ENCODE measurements at places on chromosomes 12 and 14. TPM values are rescaled to one million over a fixed set of nuclear protein-coding genes. Genes with fewer than 3 reads are reported as not detected.

The BCL11B gene
- not detected for polyA plus RNA-seq

The ZC2HC1C gene
- polyA plus RNA-seq = 0.45 TPM

The TAS2R10 gene
- polyA plus RNA-seq = 0.71 TPM

The APOLD1 gene
- 2.2 TPM for polyA plus RNA-seq

The KRT8 gene
- 22.1 TPM for polyA plus RNA-seq

The NDUFA9 gene
- 81.5 TPM for polyA plus RNA-seq

The C12orf60 gene
- polyA plus RNA-seq = 0.57 TPM

The PLEKHG7 gene
- 0.05 TPM for polyA plus RNA-seq

The CLEC4D gene
- polyA plus RNA-seq = not detected

The FOXN4 gene
- polyA plus RNA-seq = not detected

The C12orf50 gene
- polyA plus RNA-seq = not detected

The TMEM132C gene
- not detected for polyA plus RNA-seq

The AQP2 gene
- not detected for polyA plus RNA-seq

The SCN8A gene
- 12.5 TPM for polyA plus RNA-seq

The PPP1R1A gene
- not detected for polyA plus RNA-seq

The GALNT4 gene
- polyA plus RNA-seq = 5.3 TPM

The ZDHHC22 gene
- polyA plus RNA-seq = not detected

The BEGAIN gene
- 0.48 TPM for polyA plus RNA-seq

The SPIC gene
- not detected for polyA plus RNA-seq

The IL22 gene
- not detected for polyA plus RNA-seq

The ALG10B gene
- 3.7 TPM for polyA plus RNA-seq

The FOXM1 gene
- polyA plus RNA-seq = 10.8 TPM

The SOCS2 gene
- polyA plus RNA-seq = 17.6 TPM

The TRIM9 gene
- 0.02 TPM for polyA plus RNA-seq

The CLSTN3 gene
- polyA plus RNA-seq = 22.3 TPM

The RAB15 gene
- polyA plus RNA-seq = 11.0 TPM

The RTL1 gene
- not detected for polyA plus RNA-seq

The OR6C2 gene
- not detected for polyA plus RNA-seq

The SOAT2 gene
- not detected for polyA plus RNA-seq

The ACOT4 gene
- 0.45 TPM for polyA plus RNA-seq

The BORCS5 gene
- polyA plus RNA-seq = 13.6 TPM

The SPRING1 gene
- polyA plus RNA-seq = 15.5 TPM

The DAO gene
- polyA plus RNA-seq = not detected

The SERPINA3 gene
- 2.4 TPM for polyA plus RNA-seq

The NTN4 gene
- polyA plus RNA-seq = 147 TPM

The PAN2 gene
- 22.2 TPM for polyA plus RNA-seq

The ADCY4 gene
- not detected for polyA plus RNA-seq

The TMEM229B gene
- polyA plus RNA-seq = 0.07 TPM

The GUCY2C gene
- not detected for polyA plus RNA-seq

The CCDC197 gene
- not detected for polyA plus RNA-seq

The TSHR gene
- polyA plus RNA-seq = not detected

The SLC6A15 gene
- polyA plus RNA-seq = 1.4 TPM

The B3GNT4 gene
- 0.12 TPM for polyA plus RNA-seq
